ENCODE measurements at places on chromosomes 12 and 14.

DNA sequence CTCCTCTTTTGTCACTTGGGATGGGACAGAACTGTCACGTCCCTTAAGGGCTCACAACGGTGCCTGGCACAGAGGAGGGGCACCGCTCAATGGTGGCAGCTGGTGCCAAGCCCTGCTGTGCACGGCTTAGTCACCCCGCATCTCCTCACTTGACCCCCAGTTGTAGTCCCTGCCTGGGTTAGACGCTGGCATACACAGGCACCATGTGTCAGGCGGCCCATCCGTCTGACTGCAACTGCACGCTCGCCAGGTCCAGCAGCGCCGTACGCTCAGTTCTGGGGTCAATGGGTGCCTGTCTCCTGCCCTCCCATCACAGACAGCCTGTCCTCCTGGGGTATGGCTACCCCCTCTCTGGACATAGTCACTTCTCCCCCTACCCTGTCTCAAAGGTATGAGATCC is 1.6 kb upstream of the PACS2 start:
- no peak for DNase-seq

DNA sequence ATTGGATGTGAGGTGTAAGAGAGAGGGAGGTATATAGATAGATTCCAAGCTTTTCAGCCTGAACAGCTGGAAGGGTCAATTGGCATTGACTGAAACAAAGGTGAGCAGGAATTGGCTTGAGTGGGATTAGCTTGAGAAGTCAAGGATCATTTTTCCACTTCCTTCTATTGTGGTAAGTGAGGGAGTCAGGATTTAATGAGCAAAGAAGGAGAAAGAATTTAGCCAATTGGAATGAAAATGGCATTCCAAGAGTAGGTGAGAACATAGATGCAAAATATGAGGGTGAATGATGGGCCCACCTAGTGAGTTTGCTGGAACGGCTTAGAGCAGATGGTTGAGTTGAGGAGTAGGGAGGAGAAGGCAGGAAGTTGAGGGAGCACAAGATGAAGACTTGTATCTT is 56.5 kb upstream of the ETV6 start:
- DNase-seq, result no peak

- no peak for DNase-seq
Observed at GRCh38 chr12:80565271-80565670, 121.2 kb downstream of the PTPRQ start.

DNA sequence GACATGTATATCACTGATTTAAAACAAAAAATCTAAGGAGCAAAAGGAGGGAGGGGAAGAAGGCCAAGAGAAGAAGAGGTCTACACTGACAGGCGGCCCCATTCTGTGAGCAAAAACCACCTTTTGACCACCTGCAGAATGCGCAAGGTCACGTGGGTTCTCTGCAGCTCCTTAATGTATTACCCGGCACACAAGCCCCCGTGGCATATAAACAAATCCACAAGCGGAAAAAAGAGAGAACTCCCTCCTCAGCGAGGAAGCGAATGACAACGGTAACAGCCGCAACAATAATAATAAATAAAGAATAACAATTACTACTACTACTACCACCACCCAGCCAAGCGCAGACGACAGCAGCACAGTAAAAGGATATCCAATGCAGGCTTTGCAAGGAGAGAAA is 1.3 kb downstream of the KSR2 start:
- DNase-seq, result no peak

DNA sequence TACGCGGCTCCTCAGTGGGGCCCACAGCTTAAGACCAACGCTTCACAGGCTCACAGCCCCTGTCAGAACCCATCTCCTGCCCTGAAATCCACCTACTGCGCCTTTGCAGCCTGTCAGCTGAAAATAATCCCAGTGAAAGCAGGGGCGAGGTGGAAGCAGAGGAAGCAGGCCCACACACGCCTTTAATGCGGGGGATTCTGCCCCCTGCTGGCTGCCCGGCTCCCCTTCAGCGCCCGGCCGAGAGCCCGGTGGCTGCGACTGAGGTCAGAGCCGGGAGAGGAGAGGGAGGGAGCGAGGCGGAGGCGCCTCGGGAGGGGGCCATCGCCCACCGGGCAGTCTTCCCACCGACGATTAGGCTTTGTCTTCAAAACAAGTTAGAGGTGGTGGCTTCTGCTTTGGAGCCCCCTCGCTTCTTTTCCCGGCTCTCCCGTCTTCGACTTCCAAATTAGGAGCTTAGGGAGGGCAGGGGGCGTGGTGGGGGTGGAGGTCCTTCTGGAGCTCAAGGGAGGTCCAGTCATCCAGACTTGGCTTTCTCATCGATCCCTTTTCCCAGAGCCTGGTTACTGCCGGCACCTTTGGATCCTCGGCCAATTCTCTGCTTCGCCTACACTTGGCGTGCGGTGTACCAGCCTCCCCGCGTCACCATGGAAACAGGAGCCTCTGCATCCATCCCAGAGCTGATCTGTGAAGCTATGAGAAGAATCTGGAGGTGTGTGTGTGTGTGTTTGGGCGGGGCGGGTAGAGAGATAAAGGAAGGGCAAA is 25.2 kb upstream of the RND1 start:
- peak; percentile 66 for DNase-seq

DNA sequence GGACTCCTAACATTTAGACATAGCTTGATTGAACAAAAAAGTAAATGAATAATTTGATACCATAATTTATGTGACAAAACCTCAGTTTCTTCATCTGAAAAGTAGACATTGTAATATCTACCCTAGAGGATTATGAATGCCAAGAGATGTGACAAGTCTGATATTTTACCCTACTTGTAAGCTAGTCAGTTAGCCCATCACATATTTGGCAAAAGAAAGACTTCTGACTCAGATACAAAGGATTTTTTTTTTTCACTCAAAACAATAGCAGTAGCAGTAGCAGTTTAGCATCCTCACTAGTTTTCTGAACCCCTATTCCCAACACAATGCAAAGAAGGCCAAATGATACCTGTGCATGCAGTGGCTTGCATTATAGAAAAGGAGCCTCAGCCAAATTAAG is 377.3 kb upstream of the E2F7 start:
- DNase-seq, result no peak

- DNase-seq, result no peak
Observed at GRCh38 chr14:32014057-32014456, 63.0 kb upstream of the ARHGAP5 start.

- no peak for DNase-seq
Observed at GRCh38 chr12:83224012-83224411, 537.3 kb downstream of the TMTC2 start.

DNA sequence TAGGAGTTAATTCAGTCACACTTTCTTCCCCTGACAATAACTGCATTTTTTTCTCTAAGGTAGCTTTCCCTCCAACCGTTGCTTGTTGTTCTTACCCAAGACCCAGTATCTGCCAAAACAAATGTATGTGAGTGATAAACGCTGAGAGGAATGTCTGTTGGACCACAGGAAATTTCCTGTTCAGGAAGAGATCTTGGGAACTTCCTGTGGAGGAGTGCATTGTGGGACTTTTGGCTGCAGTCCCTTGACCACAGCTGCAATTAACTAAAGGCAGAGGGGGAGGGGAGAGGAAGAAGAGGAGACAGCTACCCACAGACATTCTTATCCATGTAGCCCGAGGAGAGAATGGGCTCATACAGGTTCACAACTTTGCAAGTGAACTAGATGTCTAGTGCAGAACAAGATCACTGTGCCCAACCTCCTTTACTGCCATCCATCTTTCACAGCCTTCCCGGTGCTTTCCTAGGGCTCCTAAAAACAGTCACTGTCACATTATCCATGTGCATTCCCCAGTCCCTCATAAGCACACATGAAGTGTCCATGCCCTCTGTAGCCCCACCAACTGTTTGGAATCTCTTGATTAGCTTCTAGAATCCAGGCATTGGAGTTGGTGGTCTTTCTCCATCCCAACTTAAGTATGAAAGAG is 149.5 kb downstream of the ETV6 start:
- no peak for DNase-seq

GRCh38 chr14:49480979-49481498 is 105.1 kb downstream of the RPS29 start:
- DNase-seq, result no peak

GRCh38 chr12:116978791-116979508 is 68.2 kb downstream of the FBXW8 start:
- DNase-seq, result no peak

DNA sequence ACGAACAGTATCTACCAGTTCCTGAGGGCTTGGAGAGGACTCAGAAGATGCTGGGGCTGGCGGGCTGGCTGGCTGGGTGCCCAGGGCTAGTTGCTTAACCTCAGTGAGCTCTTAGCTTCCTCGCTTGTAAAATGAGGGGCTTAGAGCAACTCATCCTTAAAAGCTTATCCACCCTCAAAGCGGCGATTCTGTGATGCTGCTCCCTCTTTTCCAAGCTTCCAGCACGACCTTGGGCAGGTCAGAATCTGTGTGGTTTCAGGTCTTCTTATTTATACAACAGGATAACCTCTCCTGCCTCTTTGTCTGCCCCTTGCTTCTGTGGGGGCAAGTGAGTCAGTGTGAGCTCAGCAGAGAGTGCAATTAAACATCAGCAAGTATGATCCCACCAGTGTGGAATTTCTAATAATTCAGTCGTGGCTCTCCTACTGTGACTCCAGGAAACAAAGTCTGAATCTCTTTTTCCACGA is 281.8 kb downstream of the KSR2 start:
- DNase-seq, result no peak

DNA sequence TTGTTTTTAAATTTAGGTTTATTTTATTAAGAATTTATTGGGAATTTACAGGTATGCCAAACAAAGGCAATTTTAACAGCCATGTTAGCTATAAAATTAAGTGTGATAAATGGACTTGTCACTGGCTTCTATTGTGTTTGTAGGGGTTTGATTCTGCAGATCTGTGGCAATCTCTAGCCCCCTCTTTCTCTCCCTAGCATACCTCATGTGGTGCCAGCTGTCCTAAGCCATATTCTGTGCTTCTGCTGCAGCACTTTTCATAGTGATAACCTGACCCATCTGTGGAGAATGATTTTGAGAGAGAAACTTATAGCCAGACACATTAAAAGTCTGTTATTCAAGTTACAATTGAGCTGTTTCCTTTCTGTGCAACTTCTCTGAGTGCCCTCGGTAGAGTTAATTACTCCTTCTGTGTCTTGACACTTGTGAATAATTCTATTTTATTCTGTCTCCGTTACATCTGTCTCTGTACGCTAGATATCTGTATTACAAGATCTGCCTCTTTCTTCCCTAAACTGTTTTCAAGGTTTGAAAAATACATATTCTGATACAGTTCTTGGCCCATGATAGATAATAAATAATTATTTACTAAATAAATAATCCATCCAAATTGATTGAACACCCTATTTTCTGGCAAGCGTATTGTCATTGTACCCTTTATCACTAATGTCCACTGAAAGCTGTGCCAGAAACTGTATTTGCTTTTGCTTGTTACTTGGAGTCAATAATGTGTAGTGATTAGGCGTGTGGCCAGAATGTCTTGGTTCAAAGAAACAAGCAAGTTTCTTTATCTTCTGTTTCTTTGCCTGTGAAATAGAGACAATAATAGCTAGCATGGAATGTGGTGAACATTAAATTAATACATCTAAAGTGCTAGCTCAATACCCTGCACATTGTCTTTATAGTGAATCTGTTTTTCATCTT is 40.0 kb downstream of the FRS2 start:
- DNase-seq, result no peak

DNA sequence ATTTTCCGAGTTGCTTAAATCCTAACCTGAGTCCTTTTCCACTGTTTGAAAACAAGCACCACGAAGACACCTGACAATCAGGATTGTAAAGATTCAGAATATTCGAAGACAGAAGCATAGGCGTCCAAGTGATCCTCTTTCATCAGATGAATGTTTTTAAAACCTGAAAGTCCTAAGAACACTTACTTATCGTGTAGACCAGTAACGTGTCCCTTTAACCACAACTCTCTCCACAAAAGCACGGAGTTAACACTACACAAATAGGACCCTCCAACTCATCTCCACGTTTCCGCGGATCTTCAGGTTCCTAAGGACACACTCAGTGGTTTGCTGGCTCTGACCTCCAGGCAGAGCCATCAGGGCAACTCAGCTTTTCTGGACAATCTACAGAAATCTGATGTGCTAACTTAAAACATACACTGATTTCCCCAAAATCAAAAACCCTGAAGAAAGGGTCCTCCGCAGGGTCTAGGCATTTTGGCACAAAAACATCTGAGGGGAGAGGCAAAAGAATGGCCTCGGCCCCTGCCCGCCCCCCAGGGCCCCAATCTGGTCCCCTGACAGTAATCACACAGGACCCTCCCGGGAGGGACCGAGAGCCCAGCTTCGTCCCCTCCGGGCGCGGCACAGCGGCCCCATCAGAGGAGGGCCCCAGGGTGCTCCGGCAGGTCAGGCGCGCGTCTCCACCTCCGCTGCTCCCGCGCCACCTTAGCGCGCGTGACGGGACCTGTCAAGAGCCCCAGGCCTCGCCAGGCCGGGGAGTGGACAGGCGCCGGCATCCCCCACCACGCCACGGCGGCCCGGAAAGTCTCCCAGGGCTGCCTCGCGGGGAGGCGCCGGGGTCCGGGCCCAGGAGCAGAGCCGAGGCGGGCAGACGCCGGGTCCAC is 925 bp downstream of the DICER1 start:
- DNase-seq, result peak; percentile 6

GRCh38 chr12:89789862-89790261 is 81.2 kb upstream of the ATP2B1 start:
- DNase-seq, result no peak

- no peak for DNase-seq
Observed at GRCh38 chr12:1108276-1108675, 117.3 kb downstream of the ERC1 start.

DNA sequence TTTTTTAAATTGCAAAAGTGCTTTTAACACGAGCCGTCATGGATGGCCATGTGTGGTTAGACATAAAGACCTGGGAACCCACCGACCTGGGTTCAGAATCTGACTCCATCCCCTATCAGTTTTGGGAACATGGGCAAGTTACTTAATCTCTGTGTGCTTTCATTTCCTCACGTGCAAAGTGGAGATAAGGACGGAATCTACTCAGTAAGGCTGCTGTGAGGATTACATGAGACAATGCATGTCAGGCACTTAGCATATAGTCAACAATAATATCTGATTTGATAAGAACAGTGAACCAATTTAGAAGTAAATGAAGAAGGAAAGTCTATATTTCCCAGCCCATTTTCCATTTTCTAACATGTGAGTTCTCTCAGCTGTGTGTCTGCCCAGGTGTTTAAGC is 235.4 kb downstream of the SUDS3 start:
- DNase-seq, result no peak

DNA sequence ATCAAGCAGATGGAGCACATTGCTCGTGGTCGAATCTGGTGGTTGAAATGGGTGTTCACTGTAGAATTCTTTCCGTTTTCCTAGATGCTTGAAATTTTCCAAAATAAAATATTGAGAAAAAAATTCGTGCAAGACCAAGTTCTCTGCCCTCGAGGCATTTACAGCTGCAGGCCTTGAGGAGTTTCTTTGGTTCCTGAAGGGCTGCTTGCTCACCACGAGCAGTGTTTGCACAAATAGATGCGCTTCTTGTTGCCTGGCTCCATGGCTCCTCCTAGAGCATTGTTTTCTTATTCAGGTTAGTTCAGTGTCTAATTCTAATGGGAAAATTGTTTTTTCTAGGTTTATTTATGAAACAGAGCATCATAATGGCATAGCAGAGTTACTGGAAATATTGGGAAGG is 74.5 kb upstream of the DYNC1H1 start:
- no peak for DNase-seq

DNA sequence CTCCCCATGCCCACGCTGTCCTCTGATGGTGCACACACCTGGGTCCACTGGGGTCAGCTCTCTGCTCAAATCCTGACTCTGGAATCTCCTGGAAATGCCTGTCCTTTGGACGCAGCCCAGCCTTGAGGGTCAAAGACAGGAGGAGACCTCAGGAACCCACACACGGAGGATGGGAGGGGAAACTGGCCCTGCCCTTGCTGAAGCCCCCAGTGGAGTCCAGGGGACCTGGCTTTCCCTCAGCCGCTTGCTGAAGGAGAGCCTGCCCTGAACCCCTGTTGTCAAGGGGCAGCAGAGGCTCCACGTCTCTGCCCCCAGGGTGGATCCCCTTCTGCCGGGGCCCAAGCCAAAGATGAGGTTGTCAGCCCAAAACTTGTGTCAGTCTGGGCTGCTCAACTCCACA is 16.9 kb downstream of the GALNT9 start:
- no peak for DNase-seq
